ENCODE measurements at places on chromosomes 3 and 15.

GRCh38 chr3:47407237-47407636, 26.4 kb downstream of the PTPN23 start:
- ATAC-seq = no peak

DNA sequence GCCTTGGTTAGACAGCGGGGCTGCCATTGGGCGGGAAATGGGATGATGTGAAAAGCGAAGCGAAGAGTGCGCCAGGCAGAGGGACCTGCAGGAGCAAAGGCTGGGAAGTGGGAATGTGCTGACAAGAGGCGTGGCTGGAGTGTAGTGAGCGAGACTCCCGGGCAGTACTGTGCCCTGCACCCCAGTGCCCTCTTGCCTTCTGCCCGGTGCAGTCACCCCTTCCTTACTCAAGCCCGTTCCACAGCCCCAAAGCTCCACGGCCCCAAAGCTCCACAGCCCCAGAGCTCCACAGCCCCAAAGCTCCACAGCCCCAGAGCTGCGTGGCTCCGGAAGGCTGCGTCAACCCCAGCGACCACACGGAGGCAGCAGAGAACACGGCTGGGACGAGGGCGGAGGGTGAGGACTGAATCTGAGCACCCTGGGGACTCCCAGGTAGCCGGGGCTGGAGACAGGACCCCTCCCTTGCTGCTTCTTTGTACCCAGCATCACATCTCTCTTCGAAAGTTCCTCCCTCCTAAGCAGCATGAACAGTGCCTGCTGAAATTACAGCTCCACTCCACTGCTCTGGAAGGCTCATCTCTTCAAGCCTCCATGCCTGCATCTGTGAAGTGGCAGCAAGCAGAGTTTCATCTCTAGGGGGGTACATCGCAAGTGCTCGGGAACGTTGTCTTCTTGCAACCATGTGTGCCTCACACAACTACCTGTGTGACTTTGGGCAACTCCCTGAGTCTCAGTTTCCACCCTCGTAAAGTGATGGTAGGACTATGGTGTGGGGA, 108.9 kb downstream of the FBLN2 start:
- peak; percentile 94 for ATAC-seq

- no peak for ATAC-seq
Measured at GRCh38 chr15:89657686-89658200, 2.5 kb upstream of the KIF7 start.

DNA sequence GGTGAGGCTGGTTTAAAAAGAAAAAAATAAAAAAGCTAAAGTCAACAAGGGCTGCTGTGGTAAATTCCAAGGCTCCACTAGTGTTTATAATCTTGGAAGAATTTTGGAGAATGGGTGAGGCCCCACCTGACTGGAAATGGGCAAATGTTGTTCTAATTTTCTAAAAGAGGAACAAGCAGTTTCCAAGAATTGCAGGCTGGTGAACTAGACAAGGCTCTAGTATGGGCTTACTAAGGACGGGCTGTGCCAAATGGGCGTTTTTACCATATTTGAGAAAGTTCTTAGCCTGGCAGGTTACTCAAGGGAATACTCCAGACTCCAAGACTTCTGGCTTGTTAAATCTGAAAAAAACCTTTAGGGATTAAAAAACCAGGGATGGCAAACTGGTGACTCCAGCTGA, 67.0 kb upstream of the ABHD2 start:
- ATAC-seq = no peak

- no peak for ATAC-seq
Measured at GRCh38 chr3:132898141-132898540, 140.1 kb upstream of the TMEM108 start.

- no peak for ATAC-seq
Measured at GRCh38 chr3:100526613-100527346, 34.4 kb downstream of the TMEM45A start.

- peak; percentile 82 for ATAC-seq
Measured at GRCh38 chr3:193134856-193135255, 106.2 kb upstream of the PLAAT1 start.

DNA sequence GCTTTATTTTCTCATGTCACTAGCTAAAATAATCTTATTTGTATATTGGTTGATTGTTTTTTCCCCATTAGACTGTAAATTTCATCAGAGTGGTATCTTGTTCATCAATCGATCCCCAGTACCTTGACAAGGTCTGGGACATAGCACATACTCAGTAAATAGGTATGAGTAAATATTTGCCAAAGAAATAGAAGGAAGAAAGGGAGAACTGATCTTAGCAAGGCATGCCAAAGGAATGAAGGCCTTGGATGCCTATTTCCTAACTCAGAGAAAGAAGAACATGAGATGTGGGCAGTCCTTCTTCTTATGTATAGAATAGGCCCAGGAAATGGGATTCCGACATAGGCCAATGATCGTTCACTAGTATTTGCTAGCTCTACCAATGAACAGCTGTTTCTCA, 54.7 kb downstream of the ISL2 start:
- no peak for ATAC-seq

GRCh38 chr3:53260286-53260785, 4.5 kb upstream of the TKT start:
- ATAC-seq = no peak

DNA sequence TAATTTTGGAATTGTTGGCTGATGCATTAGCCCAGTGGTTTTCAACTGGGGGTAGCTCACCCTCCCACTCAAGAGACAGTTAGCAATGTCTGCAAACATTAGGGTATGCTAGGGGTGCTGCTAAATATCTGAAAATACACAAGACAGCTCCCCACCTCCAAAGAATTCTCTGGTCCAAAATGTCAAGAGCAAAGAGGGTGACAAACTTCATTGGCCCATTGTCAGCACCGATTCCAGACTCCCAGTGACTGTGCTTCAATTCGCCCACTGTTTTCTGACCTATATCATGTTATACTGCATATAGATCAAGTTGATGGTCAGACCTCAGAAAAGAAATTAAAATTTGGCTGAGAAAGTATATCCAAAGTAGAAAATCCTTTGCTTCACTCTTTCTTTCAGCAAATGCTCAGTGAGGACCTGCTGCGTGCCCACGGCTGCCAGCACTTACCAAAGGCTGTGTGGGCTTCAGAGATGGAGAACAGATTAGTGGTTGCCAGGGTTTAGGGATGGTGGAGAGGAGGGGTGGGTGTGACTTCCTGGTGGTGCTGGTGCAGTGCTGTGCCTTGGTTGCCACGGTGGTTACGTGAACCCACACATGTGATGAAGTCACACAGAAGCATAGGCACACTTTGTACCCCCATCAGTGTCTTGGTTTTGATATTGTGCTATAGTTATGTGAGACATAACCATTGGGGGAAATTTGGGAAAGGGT, 204.0 kb downstream of the PLCL2 start:
- ATAC-seq = no peak
